ENCODE measurements at places on chromosomes 5 and 9.

GRCh38 chr9:130482463-130482862 lies 37.7 kb downstream of the ASS1 start:
- DNase-seq = no peak

DNA sequence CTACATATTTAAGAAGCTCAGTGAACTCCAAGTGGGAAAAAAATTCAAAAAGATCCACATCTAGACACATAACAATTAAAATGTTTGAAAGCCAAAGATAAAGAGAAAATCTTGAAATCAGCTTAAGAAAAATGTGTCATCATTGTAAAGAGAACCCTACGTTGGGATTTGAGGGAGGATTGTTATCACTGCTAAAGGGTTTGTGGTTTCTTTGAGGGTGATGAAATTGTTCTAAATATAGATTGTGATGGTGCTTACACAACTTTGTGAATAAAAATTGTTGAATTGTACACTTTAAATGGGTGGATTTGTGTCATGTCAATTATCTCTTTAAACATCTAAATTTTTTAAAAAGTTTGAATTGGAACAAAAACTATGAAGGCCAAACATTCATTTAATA lies 92.2 kb upstream of the ADAMTS19 start:
- DNase-seq = no peak

GRCh38 chr9:134175291-134175807 lies 11.0 kb upstream of the RNU6ATAC start:
- no peak for DNase-seq

- no peak for DNase-seq
These were observed 16.7 kb downstream of the CDKN2AIPNL start for GRCh38 chr5:134394932-134395331.

GRCh38 chr5:149863176-149863575 lies 81.4 kb downstream of the PDE6A start:
- DNase-seq = no peak

- DNase-seq = no peak
These were observed 66.9 kb downstream of the SYK start for GRCh38 chr9:90868555-90868954.

DNA sequence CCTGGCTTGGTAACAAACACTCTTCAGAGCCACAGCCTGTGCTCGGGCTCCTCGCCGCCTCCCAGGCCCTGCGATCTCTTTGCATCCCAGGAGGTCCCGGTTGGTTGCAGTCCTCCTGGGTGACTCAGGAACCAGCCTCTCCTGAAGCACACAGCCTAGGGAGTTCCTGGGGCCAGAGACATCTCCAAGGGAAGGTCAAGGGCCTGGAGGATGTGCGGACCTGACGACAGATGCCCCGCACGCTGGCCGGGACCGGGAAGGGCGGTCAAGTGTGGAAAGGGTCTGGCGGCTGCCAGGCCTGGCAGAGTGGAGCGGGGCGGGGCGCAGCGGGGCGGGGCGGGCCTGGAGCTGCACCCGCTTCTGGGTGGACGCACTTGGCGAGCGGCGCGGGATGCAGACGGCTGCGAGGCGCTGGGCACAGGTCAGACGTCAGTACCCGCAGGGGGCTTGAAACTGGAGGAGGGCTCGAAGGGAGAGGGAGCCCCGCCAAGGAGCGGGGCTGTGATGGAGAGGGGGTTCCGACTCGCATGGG lies 45.0 kb upstream of the PRSS3 start:
- no peak for DNase-seq

- DNase-seq = no peak
These were observed 14.0 kb upstream of the TNIP1 start for GRCh38 chr5:151094852-151095245.

- DNase-seq = peak; percentile 30
These were observed 59.4 kb upstream of the RAPGEF1 start for GRCh38 chr9:131799177-131799823.

DNA sequence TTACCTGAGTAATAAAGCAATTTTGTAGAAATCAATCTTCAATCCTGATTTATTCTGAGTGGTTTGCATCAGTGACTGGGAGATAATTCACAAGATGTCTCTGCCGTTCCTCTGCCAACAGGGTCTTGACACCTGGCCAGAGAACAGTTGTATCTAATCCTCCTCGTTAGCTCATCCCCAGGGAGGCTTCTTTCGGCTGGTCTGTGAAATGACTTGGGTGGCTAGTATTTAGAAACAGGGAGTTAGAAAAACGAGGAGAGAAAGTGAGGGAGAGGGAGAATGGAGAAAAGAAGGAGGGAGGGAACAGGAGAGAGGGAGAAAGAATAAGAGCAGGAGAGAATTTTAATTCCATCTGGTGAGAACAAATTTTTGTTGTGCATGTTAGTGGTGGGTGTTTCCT lies 600.2 kb upstream of the TLE4 start:
- DNase-seq = no peak

- DNase-seq = no peak
These were observed 45.4 kb downstream of the LARP1 start for GRCh38 chr5:154800582-154800981.

GRCh38 chr9:16082796-16083195 lies 530.0 kb downstream of the CCDC171 start:
- no peak for DNase-seq

DNA sequence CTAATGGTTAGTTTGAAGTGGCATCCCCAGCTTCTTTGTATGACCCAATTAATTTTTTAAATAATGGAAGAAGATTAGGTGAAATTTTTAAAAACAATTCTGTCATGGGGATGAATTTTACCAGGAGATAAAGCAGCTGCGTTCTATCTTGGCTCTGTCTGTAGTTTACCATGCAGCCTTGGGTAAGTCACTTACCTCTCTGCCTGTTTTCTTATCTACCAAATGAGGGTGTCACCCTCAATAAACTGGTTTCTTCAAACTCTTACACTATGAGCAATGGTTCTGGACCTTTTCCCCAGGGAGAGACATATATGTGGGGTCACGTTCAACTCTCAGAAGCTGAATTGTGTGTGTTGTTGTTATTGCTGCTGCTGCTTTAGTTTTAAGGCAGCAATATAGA lies 71.7 kb downstream of the TEX10 start:
- no peak for DNase-seq

DNA sequence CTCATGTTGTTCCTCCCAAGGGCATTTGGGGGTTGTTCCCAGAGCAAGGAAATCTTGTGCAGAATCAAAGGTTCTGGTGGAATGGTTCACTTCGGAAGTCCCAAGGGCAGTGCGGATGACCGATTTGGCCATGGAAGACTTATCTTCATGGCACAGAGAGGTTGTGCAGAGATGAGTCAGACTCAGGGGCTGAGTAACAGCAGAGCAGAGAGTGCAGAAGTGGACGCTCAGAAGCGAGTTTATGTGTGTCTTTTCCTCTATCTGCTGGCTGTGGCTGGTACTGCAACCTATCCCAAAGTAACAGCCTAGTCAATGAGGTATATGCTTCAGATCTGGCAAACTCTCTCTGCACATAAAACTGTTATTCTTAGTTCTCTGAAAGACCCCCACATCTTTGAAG lies 118.1 kb downstream of the DPYSL3 start:
- no peak for DNase-seq

DNA sequence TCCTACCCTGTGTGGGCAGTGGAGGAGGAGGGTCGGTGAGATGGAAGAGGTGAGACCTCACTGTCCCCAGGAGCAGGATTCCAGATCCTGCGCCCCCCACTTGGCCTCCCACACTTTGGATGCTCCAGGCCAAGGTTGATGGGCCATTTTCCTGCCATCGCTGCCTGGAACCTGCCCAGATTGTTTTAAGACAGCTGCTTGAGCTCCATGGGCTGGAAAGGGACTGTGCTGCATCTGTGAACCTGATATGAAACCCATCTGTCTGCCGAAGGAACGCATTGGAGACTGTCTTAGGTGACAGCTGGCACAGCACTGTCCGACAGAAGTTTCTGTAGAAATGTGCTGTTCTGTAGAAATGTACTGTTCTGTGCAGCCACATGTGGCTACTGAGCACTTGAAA lies 72.7 kb upstream of the SLC25A48 start:
- no peak for DNase-seq

DNA sequence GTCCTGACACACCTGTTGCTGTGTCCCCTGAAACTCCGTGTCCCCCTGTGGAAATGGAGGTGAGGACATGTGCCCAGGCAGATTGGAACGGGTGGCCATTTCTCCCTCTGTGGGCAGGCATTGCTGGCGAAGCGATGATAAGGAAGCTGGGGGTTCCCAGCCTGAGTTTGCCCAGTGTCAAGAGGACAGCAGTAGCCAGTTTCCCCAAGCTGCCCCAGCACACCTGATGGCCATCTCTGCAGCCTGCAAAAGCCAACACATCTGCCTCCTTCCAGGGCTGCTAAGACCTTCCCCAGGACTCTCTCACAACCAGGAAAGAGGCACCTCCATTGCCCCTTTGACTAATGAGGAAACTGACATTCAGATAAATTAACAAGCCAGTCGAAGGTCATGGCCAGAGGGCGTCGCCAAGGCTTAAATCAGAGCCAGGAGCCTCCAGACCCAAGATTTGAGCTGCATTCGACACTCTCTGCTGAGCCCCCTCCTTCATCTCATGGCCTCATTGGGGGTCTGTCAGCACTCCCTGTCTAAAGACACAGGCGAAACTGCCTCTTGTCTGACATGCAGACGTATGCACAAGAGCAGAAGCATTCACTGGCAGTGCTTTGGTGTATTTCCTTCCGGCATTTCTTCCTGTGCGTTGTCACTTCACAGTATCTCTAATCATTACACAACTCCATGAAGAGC lies 10.4 kb upstream of the WNK2 start:
- no peak for DNase-seq

- no peak for DNase-seq
These were observed 26.4 kb upstream of the NTNG2 start for GRCh38 chr9:132135456-132135855.

GRCh38 chr5:144313147-144313726 lies 142.6 kb downstream of the KCTD16 start:
- DNase-seq = no peak

- DNase-seq = no peak
These were observed 17.2 kb upstream of the DPM2 start for GRCh38 chr9:127954831-127955293.

DNA sequence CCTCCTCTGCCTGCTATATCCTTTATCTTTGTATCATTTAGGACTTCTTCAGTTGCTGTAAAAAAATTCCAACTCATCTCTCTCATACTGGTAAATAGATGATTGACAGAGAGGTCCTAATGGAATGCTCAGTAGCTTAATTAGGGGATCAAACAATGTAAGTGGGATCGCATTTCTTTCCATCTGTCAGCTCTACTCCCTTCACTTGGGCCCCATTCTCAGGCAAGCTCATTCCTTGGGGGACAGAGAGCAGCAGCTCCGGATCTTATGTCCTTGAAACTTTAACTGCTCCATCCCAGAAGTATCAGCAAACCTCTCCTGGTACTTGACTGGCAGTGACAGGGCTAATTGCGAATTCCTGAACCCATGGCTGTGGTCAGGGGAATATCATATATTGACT lies 146.7 kb downstream of the YTHDC2 start:
- DNase-seq = no peak

- DNase-seq = no peak
These were observed 146.7 kb downstream of the CARTPT start for GRCh38 chr5:71865665-71866320.

GRCh38 chr9:114285166-114285867 lies 37.6 kb upstream of the ORM1 start:
- DNase-seq = no peak

- DNase-seq = no peak
These were observed 32.6 kb upstream of the RNF130 start for GRCh38 chr5:180104168-180104530.

DNA sequence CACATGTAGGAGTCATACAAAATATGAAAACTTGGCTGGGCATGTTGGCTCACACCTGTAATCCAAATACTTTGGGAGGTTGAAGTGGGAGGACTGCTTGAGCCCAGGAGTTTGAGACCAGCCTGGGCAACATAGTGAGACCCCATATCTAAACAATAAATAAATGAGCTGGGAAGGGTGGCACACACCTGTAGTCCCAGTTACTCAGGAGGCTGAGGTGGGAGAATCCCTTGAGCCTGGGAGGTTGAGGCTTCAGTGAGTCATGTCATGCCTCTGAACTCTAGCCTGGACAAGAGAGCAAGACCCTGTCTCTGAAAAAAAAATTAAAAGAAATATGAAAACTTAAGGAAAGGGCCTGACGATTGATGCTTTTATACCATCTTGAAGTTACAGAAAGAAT lies 112.4 kb upstream of the RAI14 start:
- no peak for DNase-seq

GRCh38 chr9:72592502-72593403 lies 71.3 kb downstream of the TMC1 start:
- DNase-seq = no peak

DNA sequence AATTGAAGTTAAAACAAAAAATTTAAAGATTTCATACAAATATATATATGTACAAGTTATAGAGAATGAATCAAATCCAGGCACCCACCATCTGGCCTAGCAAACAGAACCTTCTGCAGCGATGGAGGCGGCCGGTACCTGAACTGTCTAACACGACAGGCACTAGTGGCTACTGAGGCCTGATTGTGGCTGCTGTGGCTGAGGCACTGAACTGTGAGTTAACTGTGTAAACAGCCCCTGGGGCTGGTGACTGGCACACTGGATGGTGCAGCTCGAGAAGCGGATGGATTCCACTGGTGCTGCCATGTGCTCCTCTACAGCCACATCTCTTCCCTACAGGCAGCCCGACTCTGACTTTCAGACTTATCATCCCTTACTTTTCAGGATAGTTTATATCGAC lies 82.4 kb downstream of the RAPGEF1 start:
- DNase-seq = no peak

- no peak for DNase-seq
These were observed 271.7 kb upstream of the TLE4 start for GRCh38 chr9:79300068-79300467.

DNA sequence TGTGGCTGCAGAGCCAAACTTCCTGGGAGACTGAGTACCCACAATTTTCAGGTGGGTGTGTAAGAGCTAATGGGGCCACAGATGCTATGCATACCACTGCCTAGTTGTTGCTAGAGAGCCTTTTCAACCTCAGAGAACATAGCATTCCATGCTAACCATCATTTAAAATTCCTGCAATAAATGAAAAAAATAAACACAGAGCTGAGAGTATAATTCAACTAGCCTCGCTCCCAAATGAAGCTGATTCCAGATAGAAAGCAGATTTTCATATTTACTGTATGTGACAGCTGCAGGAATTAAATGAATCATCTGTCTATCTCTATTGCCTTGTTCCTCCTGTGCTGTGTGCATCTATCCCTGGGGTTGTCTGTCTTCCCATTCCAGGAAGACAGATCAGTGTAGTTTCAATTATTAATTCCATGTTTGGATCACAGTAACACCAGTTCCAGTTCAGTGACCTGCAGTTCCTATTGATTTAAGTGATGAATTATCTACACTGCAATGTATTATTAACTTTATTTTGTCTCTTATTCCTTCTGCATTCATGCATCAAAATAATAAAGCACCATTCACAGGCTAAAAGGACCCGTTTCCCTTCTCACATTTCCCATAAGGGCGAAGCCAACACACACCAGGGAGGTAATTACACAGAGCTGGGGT lies 324.5 kb downstream of the SLIT3 start:
- DNase-seq = no peak

- DNase-seq = no peak
These were observed 325.0 kb downstream of the EDIL3 start for GRCh38 chr5:84059672-84060071.

DNA sequence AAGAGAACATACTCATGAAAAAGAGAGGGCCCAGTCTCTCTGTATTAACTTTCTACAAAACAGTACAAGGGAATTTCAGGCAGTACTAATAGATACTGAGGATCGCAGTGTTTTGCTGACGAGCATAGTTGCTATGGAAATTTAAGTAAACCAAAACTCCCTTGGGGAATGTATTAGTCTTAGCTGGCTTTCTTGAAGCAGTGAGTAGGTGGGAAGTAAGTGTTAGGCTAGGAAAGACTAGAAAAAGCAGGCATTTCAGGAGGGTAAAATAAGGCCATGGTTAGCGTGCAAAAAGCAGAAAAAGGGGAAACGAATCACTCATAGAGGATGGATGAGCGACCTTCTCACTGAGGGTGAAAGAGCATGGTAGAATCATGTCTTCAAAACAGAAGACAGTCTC lies 84.3 kb upstream of the ACTBL2 start:
- DNase-seq = no peak
